ENCODE measurements at places on chromosomes 2 and 18.

GRCh38 chr2:72082021-72082601 is 65.6 kb downstream of the CYP26B1 start:
- DNase-seq, result peak; percentile 43

DNA sequence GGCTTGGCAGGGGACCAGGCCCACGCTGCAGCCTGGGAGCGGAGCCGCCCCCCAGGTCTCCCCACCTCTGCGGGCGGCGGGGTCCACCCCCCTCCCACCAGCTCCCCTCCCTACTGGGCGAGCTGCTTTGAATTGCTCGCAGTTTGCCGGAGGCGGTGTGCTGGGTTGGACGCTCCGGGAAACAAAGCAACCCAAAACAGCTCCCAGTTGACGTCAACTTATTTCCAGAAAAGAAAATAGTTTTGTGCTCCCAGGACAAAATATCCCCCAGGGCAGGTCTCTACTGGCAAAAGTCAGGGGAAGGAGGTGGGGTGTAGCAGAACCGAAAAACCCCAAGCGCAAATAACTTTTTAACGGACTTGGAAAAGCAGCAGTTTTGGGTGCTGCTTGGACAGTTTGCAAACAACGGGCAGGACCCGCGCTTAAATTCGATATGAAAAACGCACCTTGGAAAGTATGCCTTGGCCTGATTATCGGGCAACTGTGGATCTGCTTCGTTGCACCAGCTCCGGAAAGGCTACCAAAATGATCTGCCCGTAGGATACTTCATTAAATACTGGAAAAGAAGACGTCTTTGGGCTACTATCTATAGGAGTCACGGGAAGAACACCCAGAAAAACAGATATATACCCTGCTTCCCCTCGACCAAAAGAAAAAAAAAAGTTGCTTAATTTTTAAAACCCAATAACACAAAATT is 2.8 kb upstream of the KCTD1 start:
- DNase-seq, result no peak

- peak; percentile 57 for DNase-seq
These were observed 147.3 kb upstream of the DLX2 start for GRCh38 chr2:172249986-172250385.

DNA sequence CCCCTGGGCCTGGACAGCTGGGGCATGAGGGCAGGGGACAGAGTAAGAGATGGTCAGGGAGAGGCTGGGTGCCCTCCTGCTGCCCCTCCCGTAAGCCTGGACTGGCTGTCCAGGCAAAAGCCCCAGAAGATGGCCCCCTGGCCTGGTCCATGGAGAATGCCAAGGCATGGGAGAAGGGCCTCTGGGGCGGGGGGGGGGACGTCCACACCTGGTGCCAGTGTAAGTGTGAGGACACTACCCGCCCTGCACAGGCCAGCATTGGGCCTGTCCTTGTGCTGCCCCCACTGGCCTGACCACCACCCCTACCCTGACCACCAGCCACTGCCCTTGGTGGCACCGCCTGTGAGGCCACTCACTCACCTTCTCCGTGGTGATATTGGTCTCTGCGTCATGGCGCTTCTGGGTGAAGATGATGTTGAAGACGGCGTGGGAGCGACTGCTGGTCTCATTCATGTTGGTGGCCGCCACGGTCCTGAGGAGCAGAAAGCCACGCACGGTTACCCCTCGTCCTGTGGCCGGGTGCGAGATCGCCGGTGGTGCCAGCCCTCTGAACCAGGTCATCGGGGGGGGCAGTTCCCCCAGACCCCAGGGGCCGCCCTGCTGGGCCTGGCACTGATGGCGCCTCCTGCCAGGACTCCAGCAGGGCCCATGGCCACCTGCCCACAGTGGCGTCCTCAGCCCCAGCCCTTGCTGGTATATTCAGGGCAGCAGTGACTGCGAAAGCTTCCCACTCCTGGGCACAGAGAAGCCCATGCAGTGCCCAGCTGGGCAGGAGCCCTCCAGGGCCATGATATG is 35.2 kb downstream of the KIF1A start:
- DNase-seq, result no peak

DNA sequence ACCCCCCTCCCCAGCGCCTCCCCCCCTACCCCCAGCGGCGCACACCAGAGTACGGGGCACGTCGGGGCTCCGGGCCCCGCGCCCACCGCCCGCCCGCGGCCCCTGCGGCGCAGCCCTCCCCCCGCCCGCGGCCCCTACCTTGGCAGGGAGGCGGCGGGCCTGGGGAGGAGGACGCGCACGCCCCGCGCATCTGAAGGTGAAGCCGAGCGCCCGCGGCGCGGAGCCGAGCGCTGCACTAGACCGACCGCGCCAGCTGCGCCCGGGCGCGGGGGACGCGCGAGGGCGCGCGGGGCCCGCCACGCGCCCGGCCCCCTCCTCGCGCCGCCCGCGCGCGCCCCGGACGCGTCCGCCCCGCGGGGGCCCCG is at the start of gene ZNF516:
ZNF516 (minus strand) TSS at position 237 of the 365 bp plus-strand sequence. CDS start 52,188 bp downstream, outside the sequence.
- peak; percentile 42 for DNase-seq

DNA sequence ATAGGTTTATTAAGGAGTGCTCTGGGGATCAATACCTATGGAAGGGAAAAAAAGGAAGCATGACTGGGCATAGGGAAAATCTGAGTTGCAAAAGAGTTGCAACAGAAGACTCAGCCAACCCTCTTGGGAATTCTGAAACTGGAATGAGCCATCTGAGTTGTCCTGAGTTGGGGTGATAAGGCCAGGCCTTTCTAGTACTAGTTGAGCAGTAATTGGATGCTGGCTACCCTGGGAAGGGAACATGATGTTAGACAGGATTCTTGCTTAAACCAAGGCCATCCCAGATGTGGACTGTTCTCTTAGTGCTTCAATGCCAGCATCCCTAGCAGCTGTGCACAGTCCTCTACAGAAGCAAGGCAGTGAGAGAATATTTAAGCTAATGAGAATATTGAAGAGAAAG is 348.8 kb upstream of the GULP1 start:
- peak; percentile 22 for DNase-seq

DNA sequence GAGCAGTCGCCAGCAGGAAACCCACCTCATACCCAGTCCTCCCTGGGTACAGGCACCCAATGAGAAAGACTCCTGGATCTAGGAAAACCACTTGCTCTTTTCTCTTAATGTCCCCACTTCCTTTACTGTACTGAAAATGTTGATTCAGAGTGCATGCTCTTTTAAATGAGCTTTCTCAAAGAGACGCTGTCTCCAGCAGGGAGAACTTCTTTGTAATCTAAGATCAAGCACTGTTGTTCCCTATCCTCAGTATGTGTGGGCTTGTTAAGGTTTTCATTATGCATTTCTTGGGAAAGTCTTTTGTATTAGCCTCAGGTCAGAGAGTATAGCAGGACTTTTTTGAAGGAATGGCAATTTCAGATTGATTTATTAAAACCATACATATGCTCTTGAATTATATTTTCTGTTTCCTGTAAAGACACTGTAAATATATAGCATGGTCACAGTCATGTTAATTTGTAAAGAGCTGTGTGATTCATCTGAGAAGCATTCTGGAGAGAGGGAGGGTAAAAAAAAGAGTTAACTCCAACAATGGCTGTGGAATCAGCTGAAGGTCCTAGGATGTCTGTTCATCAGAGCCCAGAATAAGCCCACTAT is 178.1 kb downstream of the MGAT5 start:
- peak; percentile 55 for DNase-seq

DNA sequence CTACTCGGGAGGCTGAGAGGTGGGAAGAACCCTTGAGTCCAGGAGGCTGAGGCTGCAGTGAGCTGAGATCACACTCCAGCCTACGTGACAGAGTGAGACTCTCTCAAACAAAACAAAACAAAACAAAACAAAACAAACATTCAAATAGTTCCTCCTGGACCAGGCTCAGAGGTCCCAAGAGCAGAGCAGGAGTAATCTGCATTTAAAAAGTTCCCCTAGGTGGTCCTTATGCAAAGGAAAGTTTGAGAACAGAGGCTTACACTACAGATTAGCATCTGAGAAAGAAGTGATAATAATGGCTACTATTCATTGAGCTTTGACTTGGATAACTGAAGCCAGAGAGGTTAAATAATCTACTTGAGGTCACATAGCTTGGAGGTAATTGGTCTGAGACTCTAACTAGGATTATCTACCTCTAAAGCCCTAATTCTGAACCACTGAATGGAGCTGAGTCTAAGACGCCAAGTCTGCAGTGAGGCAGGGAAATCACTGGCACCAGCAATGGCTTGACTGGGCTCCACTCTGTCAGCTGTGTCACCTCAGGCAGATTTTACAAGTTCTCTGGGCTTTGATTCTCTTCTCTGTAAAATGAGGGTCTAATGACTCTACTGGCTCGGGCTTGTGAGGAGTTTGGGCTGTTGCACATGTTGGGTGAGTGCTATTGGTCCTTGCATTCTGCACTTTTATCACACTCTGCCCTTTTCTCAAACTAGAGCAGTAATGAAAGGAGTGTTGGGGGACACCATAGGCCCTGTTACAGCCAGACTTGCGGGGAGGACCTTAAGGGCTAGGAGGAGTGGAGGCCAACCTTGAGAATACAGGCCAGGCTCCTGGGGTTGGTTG is 29.2 kb upstream of the DLX2 start:
- DNase-seq, result no peak

DNA sequence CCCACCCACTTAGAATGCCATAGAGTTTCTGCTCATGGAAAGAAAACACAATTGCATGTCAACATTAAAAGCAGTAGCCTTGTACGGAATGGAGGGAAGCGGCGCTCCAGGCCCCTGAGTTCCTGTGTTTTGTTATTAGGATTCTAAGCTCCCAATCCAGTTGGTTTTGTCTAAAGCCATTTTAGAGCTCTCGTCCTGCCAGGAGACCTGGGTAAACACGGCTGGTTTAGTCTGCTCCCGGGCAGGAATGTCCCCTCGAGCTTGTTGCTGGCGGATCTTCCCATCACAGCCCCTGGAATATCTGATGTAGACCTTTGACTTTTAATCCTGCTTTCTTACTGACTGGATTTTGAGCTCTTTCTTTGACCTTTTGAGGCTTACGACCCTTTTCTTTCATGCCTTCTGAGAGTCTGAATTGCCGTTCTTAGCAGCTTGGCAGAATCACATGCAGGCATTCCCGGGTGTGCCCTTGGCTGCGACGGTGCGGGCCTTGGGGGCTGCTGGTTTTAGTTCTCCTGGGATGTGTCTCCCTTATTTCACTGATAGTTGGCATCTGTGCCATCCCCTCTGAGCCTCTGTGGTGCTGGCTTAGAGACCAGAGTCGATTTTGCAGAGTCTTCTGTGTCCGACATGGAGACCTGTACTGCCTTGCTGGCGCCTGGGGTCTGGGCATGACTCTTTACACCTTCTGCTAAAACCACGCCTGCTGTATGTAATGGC is 25.4 kb downstream of the GREB1 start:
- DNase-seq, result no peak

GRCh38 chr18:35164133-35164532 is 76.7 kb upstream of the ZNF397 start:
- no peak for DNase-seq

DNA sequence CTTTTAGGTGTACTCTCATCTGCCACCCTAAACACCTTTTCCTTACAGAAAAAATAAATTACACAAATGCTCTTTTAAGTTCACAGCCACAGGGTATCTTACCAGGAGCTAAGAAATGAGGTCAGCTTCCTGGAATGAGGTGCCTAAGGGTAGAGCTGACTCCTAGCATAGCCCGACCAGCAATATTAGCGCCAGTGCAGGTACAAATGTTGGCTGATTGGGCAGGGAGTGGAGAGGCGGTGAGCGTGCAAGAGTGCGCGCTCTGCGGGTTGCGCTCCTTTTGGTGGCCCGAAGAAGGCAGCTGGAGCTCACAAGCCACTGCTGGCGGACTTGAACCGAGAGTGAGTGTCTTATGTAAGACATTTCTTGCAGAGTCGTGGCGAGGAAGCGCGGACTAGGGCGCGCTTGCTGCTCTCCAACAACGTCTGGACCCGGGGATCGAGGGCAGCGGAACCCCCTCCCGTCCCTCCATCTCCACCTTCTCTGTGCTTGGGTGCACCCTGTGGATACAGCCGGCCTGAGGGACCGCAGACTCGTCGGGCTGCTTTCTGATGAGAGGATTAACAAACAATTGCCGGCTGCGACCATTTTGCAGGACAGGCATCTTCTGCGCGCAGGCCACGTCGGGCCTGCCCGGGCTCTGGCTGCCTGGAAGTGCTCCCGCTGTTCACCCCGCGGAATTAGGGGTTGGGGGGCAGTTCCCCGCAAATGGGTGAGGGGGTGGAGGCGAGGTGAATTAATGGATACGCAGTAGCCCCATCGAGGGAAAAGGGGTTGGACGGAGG is 17.3 kb downstream of the BOLA3 start:
- DNase-seq, result no peak

- DNase-seq, result peak; percentile 49
These were observed 1.4 kb downstream of the SPATS2L start for GRCh38 chr2:200307724-200308545.

GRCh38 chr18:75977081-75977480 is 518.0 kb downstream of the ZNF516 start:
- DNase-seq, result no peak

- DNase-seq, result no peak
These were observed 18.2 kb downstream of the AFTPH start for GRCh38 chr2:64542071-64543007.

- peak; percentile 91 for DNase-seq
These were observed 1403.6 kb downstream of the SUCLG1 start for GRCh38 chr2:83055376-83056010.

DNA sequence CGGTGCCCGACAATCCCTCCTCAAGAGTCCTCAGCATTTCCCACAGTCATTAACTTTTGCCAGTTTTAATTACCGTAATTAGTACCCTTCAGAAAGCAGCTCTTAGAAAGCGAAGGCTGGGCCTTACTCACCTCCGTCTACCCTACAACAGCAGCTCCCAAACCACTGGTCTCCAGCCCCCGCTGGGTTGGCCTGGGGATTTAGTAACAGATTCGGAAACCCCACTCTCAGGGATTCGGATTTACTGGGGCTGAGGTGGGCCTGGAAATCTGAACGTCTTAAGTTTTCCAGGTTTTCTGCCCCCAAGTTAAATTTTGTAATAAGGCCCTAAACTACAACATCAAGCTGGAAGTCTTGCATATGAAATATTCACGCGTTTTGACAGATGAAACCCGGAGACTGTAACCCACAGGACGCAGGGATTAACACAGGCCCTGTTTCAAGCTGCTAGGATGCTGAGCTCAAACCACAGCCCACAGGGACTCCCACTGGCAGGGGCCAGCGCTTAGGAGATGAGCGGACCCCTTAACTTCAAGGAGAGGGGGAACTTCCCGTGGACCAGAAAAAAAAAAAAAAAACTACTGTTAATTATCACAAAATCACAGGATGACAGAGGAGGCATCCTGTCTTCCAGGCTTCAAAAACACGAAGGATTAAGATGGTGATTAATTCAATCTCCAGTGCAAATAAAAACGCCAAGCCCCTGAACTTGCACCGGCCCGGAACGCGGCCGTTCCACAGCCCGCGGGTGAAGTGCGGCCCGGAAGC is 985 bp downstream of the ILKAP start:
- DNase-seq, result peak; percentile 21

All from fibroblast of pulmonary artery (primary cell).